Breast epithelium (tissue), 4 donors: ENCODE measurements at places on chromosomes 3 and 15. TPM values are rescaled to one million over a fixed set of nuclear protein-coding genes. Genes with fewer than 3 reads are reported as not detected.

- no peak overlapping the region for H3K4me3 ChIP-seq
- no peaks in the 10 kb centered on the region for H3K4me1 ChIP-seq
- peak; percentile 51 for DNase-seq
- peak overlapping the region; percentile 54 for H3K27ac ChIP-seq
Observed at GRCh38 chr3:41681479-41681878, 280.4 kb downstream of the ULK4 start.

DNA sequence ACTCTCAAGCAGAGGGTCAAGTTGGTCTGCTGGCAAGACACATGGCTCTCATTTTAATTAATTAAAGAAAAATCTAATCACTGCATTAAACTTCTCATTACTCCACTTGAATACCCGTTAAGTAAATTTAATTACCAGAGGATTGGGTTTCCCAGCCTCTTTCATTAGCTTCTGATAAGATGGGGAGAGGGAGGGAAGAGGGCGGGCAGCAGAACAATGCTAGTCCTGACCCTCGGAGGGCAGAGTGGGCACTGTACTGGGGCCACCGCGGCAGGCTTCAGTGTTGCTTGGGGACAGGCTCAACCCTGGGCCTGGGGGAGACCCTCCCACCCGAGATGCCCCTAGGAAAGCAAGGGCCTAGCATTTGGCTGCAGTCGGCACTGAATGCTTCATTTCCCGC, 55.6 kb upstream of the LINGO1 start:
- no peaks in the 10 kb centered on the region for H3K4me1 ChIP-seq
- no peaks in the 10 kb centered on the region for H3K36me3 ChIP-seq
- peaks cover 5% of the 10 kb centered on the region for H3K27me3 ChIP-seq

Gene DNASE1L3
- total RNA-seq: 9.2 TPM

DNA sequence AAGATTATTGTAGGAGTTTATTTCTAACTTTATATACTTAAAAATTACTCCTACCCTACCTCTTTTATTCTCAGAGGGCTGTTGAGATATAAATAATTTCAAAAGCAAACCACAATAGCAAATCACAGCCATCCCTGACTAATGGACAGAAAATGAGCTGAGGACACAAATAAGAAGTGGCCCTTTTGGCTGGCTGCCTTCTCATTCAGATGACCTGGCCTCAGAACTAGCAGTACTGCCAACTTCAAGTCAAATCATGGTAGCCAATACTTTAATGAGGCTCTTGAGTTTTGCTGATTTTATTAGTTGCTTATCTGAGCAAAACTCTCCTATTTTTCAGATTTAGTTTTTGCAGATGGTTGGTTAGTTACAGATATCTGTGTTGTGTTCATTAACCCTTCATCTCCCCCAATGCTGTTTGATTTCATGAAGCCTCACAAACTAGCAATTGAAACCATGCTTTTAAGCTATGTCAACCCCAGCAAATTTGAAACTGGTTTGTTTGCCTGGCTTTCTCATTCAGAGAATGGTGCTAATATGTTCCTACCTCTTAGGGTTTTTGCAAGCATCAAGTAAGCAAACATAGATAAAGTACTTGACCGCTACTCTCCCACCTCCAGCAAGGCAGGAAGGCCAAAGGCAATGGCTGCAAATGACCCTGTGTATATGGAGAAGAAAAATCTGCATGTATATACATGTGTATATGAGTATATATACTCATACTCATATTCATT, 73.4 kb upstream of the HACD2 start:
- peaks cover 15% of the 10 kb centered on the region for H3K4me1 ChIP-seq
- no peak for DNase-seq
- no peak overlapping the region for H3K4me3 ChIP-seq
- no peaks in the 10 kb centered on the region for H3K36me3 ChIP-seq
- peak overlapping the region; percentile 84 for H3K27ac ChIP-seq

DNA sequence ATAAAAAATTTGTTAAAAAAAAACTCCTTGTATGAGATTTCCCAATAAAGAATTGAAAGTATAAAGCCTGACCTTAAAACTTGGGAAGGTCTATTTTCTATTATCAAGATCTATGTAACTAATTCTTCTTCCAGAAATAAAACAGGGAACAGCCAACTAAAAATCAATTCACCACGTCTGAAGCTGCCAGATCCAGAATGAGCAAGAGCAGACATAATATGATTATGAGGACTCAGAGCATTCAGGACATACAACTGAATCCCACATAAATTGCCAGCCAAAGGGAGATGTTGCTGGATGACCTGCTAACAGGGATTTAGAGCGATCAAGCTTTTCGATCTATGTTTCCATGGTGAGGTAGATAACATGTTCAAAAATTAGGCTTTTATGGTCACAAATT, 1151.3 kb upstream of the CADM2 start:
- H3K27ac ChIP-seq: no peak overlapping the region
- H3K27me3 ChIP-seq: no peaks in the 10 kb centered on the region
- no peaks in the 10 kb centered on the region for H3K4me1 ChIP-seq
- no peaks in the 10 kb centered on the region for H3K36me3 ChIP-seq

DNA sequence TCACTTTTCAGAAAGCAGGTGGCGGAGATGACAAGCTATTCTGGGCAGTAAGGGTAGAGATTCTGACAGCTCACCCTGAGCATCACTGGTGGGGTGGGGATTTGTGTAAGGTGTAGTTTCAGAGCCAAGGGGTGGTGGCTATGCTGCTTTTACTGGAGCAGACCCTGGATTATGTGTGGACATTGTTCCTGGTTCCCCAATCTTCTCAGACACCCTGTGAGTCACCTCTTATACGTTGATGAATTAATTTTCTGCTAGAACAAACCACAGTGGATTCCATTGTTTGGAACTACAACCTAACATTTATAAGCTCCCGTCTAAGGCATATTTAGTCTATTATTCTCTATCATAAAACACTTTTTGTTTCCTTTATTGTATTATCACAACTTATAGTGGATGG, 169.5 kb upstream of the COL8A1 start:
- H3K36me3 ChIP-seq: no peaks in the 10 kb centered on the region
- no peak overlapping the region for H3K27ac ChIP-seq
- no peak for DNase-seq

DNA sequence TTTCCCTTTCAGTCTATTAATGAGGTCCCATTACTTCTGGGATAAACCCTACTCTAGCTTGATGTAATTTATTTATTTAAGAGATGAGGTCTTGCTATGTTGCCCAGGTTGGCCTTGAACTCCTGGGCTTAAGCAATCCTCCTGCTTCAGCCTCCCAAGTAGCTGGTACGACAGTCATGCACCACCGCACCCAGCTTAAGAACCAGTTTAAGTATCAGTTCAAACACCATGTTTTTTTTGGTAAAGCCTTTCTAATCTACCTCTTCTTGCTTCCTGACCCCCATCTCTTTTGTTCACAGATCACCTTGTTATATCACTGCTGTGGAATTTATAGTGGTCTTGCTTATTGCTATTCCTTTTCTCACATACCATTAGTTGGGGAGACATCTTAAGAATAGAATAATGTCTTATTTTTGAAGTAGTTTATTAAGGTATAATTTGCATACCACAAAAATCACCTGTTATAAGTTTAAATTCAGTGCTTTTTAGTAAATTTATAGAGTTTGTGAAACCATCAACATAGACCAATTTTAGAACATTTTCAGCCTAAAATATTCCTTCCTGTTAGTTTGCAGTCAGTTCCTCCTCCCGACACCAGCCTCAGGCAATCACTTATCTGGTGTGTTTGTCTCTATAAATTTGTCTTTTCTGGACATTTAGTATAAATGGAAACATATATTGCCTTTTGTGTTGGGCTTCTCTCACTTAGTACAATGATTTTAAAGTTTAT, 257.9 kb downstream of the PDCD6IP start:
- no peak overlapping the region for H3K27ac ChIP-seq
- no peak overlapping the region for H3K4me3 ChIP-seq
- no peak for DNase-seq
- no peaks in the 10 kb centered on the region for H3K4me1 ChIP-seq
- H3K27me3 ChIP-seq: no peaks in the 10 kb centered on the region
- no peaks in the 10 kb centered on the region for H3K36me3 ChIP-seq

DNA sequence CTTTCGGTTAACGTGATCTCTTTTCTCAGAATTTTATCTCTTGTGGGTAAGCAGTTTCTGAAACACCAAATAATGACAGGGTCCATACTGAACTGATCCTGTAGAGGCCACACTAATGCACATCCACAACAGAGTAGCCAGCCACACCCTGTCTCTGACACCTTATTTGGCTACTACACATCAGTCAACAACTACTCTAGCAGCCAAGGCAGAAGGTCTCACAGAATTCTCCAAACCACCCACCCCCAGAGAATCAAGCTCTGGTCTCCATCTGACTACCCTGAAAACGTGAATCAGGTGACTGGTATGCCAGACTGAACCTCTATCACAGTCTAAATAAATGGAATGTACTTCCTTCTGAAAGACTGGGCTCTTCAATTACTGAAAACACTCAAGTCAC, 38.0 kb downstream of the EDC3 start:
- H3K4me1 ChIP-seq: no peaks in the 10 kb centered on the region
- H3K4me3 ChIP-seq: no peak overlapping the region
- no peaks in the 10 kb centered on the region for H3K27me3 ChIP-seq
- no peaks in the 10 kb centered on the region for H3K36me3 ChIP-seq
- no peak overlapping the region for H3K27ac ChIP-seq
- DNase-seq: no peak

- H3K4me1 ChIP-seq: no peaks in the 10 kb centered on the region
- no peak overlapping the region for H3K4me3 ChIP-seq
- no peaks in the 10 kb centered on the region for H3K27me3 ChIP-seq
- DNase-seq: no peak
Observed at GRCh38 chr15:56371495-56372147, 6.4 kb downstream of the TEX9 start.

Gene FBXO45
- 7.5 TPM for total RNA-seq

GRCh38 chr3:188133219-188133618, 20.7 kb upstream of the LPP start:
- no peak overlapping the region for H3K4me3 ChIP-seq
- no peaks in the 10 kb centered on the region for H3K36me3 ChIP-seq
- no peak for DNase-seq

Gene FAM107A
- total RNA-seq: 17.7 TPM

GRCh38 chr3:135629701-135630408, 335.7 kb upstream of the PPP2R3A start:
- no peak overlapping the region for H3K4me3 ChIP-seq
- H3K36me3 ChIP-seq: no peaks in the 10 kb centered on the region
- H3K27me3 ChIP-seq: no peaks in the 10 kb centered on the region
- no peak overlapping the region for H3K27ac ChIP-seq
- no peaks in the 10 kb centered on the region for H3K4me1 ChIP-seq

DNA sequence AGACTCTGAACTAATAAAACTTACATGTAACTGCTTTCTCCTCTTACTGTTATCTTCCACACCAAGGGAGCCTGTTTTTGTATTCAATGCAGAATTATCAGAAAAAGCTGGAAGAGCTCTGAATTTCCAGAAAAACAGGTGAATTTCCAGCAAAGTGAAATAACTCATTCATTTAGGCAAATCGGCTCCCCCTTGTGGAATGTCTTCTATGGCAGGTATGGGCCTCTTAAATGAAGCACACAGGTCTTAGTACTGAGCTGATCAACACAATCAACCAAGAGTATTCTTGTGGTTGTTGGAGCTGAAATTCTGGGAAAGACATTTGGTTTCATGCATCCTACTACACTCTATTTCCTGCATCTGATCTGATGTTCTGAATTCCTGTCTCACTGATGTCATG, 31.0 kb upstream of the PTPRG start:
- H3K27me3 ChIP-seq: no peaks in the 10 kb centered on the region
- no peak overlapping the region for H3K4me3 ChIP-seq
- no peaks in the 10 kb centered on the region for H3K36me3 ChIP-seq
- no peak overlapping the region for H3K27ac ChIP-seq
- no peaks in the 10 kb centered on the region for H3K4me1 ChIP-seq

Gene TMC3
- not detected for total RNA-seq

Gene CATSPER2
- total RNA-seq: 6.6 TPM

Gene ARHGAP31
- total RNA-seq: 19.3 TPM

- H3K4me1 ChIP-seq: no peaks in the 10 kb centered on the region
- no peak overlapping the region for H3K27ac ChIP-seq
- no peak for DNase-seq
- no peak overlapping the region for H3K4me3 ChIP-seq
- H3K27me3 ChIP-seq: no peaks in the 10 kb centered on the region
Observed at GRCh38 chr15:67906382-67906781, 66.5 kb upstream of the RNU6-1 start.

Gene A4GNT
- not detected for total RNA-seq

DNA sequence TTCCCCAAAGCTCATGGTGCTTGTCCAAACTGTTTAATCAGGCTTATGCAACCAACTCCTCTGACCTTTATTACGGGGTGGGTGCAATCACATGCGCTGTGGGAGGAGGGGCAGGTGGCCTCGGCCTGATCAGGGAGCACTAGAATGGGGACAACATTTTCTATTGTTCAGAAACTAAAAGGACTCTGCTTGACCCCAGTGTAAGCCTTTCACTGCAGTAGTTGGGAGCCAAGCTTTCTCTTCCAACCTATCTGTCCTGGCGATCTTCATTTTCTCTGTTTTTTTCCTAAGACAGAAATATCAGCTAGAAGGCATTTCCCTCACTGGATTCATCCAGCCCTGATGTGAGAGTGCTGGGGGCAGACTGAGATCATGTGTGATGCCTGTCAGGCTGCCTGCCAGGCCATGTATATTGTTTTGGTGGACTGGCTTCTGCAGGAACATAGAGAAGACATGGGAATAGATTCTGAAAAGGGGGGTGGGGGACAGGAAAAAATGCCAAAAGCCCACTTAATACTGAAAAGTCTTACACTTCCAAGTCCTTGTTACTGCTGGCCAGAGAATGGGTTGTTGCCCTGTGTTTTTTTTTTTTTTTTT, 627.0 kb upstream of the TBL1XR1 start:
- no peak for DNase-seq
- peak overlapping the region; percentile 79 for H3K27ac ChIP-seq
- peaks cover 16% of the 10 kb centered on the region for H3K4me1 ChIP-seq
- no peaks in the 10 kb centered on the region for H3K27me3 ChIP-seq

- H3K27me3 ChIP-seq: no peaks in the 10 kb centered on the region
- no peak for DNase-seq
- H3K36me3 ChIP-seq: no peaks in the 10 kb centered on the region
Observed at GRCh38 chr15:68594533-68595259, 15.9 kb downstream of the CORO2B start.

GRCh38 chr15:25847051-25847450, 16.1 kb downstream of the ATP10A start:
- peaks cover 7% of the 10 kb centered on the region for H3K4me1 ChIP-seq
- no peak overlapping the region for H3K4me3 ChIP-seq
- H3K27me3 ChIP-seq: no peaks in the 10 kb centered on the region
- H3K27ac ChIP-seq: no peak overlapping the region

- no peak overlapping the region for H3K4me3 ChIP-seq
- H3K36me3 ChIP-seq: no peaks in the 10 kb centered on the region
- no peaks in the 10 kb centered on the region for H3K4me1 ChIP-seq
- no peak overlapping the region for H3K27ac ChIP-seq
- H3K27me3 ChIP-seq: no peaks in the 10 kb centered on the region
- DNase-seq: no peak
Observed at GRCh38 chr3:107970993-107971580, 119.7 kb downstream of the CD47 start.

Gene SLC9C1
- total RNA-seq: 0.15 TPM

DNA sequence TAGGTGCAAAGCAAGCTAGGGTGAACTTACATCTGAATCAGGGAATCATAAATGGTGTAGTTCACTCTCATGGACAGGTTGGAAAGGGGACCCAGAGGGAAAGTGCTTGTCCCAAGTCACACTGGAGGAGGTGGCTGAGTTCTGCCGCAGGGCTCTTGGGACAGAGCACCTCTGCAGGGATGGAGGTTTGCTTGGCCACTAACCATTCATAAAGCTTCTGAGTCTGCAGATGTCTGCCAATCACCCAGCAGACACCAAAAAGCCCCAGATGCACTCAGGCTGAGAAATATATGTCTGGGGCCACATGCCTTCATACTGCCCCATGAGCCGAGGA, 17.9 kb upstream of the RTP2 start:
- H3K27me3 ChIP-seq: no peaks in the 10 kb centered on the region
- DNase-seq: no peak
- H3K4me3 ChIP-seq: no peak overlapping the region
